ENCODE measurements at places on chromosomes 2 and 18.

- DNase-seq, result no peak
Observed at GRCh38 chr18:66156946-66157687, 406.3 kb downstream of the CDH7 start.

GRCh38 chr2:187302116-187302515 is 145.9 kb downstream of the CALCRL start:
- DNase-seq, result no peak

DNA sequence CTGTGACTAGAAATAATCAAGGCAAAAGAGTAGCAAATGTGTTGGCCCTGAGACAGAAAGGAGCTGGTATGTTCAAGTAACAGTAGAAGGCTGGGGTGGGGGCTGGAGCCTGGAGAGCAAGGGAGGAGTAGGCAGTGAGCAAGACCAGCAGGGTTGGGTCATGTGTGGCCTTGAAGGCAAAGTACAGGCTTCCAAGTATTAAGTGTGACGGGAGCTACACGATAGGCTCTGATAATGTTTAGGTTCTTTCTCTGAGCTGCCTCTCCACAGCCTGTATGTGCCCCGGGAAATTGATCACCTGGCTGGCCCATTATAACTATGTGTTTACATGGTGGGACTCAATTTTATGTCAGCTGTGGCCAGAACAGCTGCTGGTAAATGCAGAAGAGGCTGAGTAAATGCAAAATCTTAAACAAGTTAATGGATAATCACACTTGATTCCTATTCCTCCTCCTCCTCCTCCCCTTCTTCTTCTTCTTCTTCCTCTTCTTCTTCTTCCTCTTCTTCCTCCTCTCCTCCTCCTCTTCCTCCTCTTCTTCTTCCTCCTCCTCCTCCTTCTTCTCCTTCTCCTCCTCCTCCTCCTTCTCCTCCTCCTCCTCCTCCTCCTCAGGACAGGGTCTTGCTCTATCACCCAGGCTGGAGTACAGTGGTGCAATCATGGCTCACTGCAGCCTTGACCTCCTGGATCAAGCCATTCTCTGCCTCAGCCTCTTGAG is 9.3 kb downstream of the IL1F10 start:
- DNase-seq, result no peak

DNA sequence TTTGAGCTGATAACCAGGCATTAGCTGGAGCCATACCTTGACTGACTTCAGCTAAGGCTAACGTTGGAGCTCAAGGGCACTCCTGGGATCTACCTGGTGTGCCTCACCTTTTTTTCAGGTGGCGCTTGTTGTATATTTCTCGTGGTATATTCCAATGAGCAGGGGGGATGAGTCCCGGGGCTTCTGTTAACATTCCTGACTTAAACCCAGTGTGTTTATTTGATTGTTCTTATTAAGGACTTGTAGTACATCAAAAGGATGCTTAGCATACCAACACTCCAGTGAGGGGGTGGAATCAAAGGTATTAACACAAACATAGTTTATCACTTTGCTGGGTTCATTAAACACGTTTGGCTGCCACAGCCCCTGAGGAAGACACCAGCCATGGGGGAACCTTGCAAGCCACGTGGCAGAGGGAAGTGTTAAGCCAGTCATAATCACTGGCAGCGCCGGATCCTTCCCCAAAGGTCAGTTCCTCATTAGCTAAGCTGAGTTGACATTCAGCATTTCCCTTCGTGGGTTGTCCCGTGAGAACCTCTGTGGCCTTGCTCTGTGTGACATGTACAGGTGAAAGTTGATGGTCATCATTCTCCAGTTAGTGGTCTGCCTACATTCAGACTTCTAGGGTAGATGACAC is 119.5 kb upstream of the MCFD2 start:
- DNase-seq, result no peak

- no peak for DNase-seq
Observed at GRCh38 chr2:96140941-96141623, 2.8 kb upstream of the ASTL start.
